ENCODE measurements at places on chromosomes 7 and 10.

GRCh38 chr7:41698726-41699125, 4.2 kb downstream of the INHBA start:
- DNase-seq: no peak

GRCh38 chr10:91127341-91128082, 93.0 kb upstream of the PCGF5 start:
- DNase-seq: no peak

DNA sequence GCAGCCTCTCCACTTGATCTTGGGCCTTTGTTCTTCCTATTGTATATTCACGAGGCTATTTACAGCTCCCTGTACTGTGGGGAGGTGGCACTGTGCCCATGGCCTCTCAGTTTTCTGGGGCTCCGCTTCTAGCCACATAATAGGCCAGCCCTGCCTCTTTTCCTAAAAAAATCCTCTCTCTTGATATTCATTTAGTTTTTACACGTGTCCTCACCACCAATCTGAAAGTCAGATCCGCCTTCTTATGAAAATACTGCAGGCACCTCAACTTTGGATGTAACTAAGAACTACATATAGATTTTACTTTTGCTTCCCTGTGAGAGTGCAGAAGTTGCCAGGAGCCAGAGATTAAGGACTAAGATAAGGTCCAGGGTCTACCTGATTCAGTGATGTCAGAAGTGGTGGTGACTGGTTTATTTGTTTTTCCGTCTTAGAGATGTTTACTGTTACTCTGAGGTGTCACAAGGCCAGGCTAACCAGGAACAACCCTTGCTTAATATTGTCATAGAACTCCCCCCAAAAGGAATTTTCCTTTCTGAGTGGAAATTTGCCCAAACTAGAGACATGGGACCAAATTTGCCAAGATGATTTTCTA, 7.8 kb downstream of the BAMBI start:
- no peak for DNase-seq

GRCh38 chr10:132788180-132788830, 2.4 kb upstream of the NKX6-2 start:
- peak; percentile 57 for DNase-seq

DNA sequence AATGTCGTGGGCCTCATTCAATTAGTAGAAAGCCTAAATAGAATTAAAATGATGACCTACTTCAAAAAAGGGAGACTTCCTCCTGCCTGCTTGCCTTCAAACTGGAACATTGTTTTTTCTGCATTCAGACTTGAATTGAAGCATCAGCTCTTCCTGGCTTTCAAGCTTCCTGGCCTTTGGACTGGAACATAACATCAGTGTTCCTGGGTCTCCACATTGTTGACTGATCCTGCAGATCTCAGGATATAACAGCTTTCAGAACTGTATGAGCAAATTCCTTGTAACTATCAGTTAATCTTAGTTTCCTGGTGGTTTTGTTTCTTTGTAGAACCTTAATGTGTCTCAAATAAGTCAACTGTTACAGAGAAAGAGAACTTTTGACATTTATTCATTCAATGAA, 18.6 kb downstream of the MAGI2 start:
- DNase-seq: no peak

DNA sequence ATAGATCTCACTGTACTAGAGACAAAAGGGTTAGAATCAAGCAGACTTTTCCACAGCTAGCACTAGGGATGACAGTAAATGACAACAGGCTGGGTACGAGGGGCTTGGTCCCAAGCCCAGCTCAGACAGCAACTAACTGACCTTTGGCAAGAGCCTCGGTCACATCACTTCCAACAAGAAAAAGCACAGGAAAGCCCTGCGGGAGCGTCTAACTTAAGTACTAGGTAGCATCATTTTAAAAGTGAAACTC, 22.8 kb downstream of the CALML3 start:
- DNase-seq: no peak

GRCh38 chr10:88616250-88616977, 29.9 kb downstream of the LIPJ start:
- DNase-seq: no peak

DNA sequence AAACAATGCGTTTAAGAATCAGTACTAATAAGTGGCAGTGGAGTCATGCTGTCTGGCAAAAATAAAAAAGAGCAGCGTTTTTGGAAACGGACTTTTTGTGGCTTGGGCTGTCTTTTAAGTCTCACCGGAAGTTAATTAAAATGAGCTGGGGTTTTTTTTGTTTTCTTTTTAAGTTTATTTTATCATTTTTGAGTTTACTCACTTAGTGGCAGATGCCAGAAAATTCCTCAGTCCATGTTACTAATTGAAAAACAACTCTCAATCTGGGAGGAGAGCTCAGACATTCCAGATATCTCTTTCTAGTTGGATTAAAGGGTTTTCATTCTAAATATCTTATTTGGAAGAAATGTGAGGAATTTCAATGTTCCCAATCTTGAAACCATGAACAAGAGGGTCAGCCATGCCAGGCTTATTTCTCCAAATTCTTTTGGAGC, 133.8 kb upstream of the AGR3 start:
- DNase-seq: no peak

GRCh38 chr10:114255227-114255626, 16.2 kb downstream of the VWA2 start:
- no peak for DNase-seq

- DNase-seq: no peak
Measured at GRCh38 chr10:15225511-15225910, 57.0 kb upstream of the NMT2 start.

DNA sequence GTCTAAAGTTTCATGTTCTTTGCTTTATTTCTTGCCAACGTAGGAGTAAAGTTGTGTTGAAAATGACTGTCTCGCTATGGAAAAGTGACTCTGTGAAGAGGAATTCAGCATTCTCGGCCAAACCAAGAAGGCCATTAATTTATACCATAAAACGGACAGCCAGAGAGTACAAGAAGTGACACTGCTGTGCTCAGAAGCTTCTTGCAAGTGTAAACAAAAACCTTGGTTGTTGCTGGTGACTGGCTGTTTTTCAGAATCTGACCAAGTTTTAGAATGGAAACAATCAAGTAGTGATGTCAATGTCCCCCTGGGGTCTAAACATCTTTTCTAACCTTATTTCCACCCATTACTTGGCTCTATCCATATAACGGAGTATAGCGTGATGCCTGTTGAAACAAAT, 201.9 kb downstream of the INHBA start:
- no peak for DNase-seq

- no peak for DNase-seq
Measured at GRCh38 chr7:130232209-130232608, 24.5 kb downstream of the SSMEM1 start.

DNA sequence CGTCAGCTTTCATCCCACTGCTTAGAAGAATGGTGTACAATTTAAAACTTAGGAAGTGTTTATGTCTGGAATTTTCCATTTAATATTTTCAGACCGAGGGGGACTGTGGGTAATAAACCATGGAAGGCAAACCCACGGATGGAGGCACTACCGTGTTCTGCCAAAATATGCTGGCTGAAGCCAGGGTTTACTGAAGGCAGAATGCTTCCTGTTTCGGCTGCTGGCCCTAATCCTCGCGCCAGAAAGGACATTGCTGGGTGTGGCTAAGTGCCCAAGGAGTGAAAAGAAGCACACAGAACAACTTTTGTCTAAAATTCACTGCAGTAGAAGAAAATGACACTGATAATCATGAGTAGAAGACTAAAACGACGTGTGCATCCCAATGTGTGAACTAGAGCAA, 32.3 kb downstream of the PITRM1 start:
- no peak for DNase-seq

GRCh38 chr7:37212051-37212450, 236.6 kb downstream of the ELMO1 start:
- no peak for DNase-seq

DNA sequence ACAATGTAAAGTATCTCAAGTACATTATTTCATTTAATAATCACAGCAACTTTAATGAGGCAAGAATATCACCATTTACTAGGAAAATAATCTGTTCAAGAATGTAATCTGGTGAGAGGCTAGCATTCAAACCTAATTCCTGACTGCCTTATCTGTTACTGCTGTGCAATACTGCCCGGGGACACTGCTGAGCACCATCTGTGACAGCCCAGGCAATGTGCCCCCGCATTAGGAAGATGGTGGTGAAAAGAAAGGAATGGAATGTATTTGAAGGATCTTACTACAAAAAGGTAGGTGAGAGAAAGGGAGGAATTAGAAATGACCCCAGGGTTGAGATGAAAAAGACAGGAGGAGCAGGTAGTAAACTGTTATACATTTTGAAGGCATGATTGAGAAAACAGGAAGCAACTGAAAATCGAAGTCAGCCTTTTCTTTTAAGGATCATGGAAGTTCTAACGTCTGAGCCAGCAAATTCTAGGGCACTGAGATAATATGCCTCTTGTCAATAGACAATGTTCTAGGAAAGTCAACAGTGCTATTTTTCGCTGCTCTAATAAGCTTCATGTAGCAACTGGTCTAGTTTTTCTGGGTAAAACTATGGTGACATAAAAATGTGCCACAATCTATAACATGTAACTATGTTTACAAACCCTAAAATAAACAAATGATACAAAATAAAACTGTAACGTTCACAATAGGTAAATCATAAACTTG, 90.4 kb downstream of the ETV1 start:
- no peak for DNase-seq

DNA sequence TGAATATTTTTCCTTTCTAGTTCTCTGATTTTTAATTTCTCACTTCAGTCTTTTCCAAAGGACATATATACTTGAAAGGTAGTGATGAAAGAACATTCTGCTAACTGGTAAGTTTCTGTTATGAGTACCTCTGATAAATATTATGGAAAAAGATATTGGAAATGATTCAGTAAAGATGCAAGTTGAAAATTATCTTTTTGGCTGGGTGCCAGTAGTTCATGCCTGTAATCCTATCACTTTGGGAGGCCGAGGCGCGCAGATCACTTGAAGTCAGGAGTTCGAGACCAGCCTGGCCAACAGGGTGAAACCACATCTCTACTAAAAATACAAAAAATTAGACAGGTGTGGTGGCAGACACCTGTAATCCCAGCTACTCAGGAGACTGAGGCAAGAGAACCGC, 62.1 kb downstream of the ANKRD26 start:
- no peak for DNase-seq

DNA sequence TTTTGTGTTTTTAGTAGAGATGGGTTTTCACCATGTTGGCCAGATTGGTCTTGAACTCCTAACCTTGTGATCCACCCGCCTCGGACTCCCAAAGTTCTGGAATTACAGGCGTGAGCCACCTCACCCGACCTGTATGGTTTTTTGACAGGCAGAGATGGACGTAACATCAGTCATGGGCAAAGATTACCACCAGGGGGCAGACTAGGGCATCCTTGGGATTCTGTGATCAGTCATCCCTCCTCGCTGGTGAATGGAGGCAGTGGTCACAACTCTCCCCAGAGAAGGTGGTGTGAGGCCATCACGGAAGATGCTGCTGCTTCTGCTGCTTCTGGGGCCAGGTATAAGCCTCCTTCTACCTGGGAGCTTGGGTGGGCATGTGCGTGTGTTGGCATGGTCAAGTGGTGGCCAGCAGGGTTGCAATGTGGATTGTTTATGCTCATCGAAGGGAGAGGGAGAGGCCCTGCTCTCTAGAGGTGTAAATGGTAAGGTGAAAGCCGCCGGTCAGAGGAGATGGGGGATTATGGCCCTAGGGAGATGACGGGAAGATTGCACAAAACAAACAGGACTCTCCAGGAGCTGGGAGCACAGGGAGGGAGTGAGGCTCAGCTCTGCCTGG, 122.7 kb upstream of the PRSS1 start:
- DNase-seq: no peak

DNA sequence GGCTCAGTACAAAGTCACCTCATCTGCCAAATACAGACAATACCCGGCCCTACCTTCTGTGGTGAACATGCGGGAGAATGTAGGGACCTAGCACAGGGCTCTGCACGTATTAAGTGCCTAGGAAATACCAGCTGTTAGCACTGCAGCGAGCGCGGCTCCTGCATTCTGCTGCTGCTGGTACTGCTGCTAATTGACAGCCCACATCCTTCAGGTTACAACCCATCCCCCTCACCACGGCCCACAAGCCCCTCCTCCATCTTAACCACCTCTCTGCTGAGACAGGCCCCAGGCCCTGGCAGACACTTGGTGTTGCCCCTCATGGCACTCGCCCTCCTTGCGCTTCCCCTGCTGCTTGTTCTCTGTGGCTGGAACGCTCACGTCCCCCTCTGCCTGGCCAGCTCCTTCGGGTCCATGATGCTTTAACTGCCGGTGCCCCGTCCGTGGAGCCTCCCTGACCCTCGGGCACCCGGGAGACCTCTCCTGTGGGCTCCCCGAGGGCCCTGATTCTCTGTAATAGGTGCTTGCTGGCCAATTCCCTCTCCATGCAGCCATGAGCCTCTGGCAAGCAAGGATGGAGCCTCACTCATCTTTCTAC, 53.3 kb upstream of the LOXL4 start:
- no peak for DNase-seq

GRCh38 chr10:103849880-103850571, 5.3 kb downstream of the SH3PXD2A start:
- DNase-seq: no peak

DNA sequence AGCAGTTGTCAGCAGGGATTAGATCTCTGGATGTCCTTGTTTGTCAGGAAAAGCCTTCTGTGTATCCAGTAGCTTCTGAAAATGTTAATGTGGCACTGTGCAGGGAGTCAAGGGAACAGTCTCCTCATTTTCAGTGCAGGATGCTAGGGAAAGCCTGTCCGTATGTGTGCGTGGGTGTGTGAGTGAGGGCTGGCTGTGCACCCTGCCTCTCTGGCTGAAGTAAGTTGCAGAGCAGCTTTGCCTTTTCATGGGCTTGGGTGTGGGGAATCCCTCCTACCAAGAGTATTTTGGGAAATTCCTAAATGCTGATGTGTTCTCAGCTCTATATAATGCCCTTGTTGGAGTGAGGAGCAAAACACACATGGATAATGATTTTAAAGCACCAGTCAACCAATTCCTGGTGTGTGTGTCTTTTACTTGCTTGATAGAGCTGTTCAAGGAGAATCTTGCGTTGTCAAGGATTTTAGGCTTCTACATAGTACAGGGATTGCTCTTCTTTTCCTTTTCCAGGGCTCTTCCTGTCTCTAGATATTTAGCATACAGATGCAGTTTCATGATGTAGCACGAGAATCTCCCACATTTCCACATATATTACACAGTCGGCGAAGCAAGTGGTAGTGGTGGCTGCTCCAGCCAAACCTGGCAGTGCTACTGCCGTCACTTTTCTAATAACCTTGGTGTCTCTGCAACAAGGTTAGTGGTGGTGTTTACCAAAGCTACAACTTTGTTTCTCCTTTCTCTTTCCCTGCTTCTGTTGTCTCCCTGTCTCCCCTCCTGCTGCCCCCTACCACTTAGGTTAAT, 92.8 kb downstream of the MCU start:
- DNase-seq: peak; percentile 49

- DNase-seq: no peak
Measured at GRCh38 chr7:30231271-30231670, 53.1 kb upstream of the ZNRF2 start.

DNA sequence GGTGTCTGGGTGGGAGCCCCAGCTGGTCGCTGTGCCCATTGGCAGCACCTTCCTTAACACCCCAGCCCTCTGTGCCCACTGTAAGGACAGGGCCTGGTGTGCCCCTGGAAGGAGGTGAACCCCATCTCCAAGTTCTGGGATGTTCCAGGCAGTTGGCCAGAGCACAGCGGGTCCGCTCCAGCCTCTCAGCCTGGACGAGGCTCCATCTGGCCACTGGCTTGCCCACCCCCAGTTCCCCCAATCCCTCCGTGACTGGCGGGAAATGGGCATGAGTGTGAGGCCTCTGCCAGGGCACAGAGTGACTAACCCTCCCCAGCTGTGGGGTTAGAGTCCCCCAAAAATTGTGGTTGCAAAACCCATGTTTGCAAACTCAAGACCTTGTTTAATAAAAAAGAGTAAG, 15.6 kb downstream of the GRIFIN start:
- no peak for DNase-seq

Data from right kidney (tissue), 9 donors.